Progenitor cell of endocrine pancreas (in vitro differentiated cells): ENCODE measurements at places on chromosomes 2 and 18. TPM values are rescaled to one million over a fixed set of nuclear protein-coding genes. Genes with fewer than 3 reads are reported as not detected.

Gene IL1R2
- total RNA-seq = not detected in 2 replicates

DNA sequence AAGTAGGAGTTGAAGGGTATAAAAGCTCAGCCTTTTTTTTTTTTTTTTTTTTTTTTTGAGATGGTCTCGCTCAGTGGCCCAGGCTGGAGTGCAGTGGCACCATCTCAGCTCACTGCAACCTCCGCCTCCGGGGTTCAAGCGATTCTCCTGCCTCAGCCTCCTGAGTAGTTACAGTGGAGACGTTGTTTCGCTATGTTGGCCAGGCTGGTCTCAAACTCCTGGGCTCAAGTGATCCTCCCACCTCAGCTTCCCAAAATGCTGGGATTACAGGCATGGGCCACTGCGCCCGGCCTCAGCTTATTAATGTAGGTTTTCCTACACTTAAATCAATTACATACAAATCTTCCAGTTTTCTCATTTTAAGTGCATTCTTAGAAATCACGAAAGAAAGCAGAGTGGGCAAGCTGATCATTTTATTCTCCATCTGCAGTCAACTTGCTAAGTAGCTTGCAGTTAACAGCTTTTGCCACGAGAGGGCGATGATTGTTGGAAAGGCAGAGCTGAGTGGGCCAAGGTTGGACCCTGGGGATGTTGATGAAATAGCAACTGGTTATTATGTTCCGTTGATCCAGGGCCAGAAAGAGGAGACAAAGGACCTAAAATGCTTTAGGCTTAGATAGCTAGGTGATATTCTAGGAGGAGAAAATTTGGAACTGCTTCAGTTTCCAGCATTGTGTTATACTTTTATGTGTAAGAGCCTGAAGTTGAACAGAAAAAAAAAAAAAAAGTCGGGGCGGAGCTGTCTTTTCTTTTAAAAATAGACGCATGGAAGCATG is 234.4 kb upstream of the EPAS1 start:
- peak; percentile 72 for DNase-seq

Gene LPIN2
- total RNA-seq = 22.8 and 25.9 TPM in 2 replicates

DNA sequence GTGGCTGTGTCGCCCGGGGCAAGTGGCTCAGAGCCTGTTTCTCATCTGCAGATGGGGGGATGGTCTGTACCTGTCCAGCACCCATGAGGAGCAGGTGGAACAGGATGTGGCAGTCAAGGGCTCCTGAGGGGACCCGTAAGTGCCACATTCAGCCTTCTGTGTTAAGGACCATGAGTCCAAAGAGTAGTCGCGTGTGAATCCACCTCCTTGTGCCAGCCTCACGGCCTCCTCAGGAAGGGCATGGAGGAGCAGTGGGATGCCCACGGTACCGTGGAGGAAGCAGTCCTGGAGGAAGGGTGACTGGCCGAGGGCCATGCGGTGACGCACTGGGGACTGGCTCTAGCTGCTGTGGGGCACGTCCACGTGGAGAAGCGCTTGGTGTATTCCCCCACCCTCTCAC is 61.1 kb downstream of the ODC1 start:
- DNase-seq = no peak

GRCh38 chr2:238345297-238345968 is 25.1 kb downstream of the TRAF3IP1 start:
- DNase-seq = no peak

DNA sequence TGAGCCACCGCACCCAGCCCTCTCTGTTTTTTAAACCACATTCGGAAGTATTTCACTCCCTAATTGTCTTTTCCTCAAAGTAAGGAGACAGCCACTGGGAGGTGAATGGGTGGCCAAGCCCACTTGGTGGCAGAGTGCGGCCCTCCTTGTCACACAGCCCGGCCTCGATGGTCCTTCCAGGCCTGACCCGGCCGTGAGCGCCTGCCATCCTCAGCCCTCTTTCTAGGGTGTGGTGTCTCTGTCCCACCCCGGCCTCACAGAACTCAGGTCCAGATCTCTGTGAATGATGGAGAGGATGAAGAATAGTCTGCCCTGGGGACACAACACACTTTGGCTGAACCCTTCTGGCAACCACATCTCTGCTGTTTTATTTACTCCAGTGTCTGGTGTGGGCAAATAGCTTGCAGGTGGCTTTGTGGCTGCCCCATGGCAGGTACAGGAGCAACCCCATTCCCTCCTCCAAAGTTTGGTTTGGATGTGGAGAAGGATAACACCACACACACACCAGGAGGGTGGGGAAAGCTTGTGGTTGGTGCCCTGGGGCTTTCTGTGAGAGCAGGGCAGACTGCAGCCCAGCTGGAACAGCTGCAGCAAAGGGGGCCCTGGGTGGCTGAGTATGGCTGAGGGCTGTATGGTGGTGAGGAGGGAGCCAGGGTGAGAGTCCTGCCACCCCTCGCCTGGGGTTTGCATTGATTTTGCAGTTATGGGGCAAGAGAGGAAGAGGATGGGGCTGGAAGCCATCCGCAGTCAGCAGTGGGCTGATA is 88.6 kb downstream of the FAM168B start:
- no peak for DNase-seq

GRCh38 chr2:181231151-181231550 is 226.0 kb upstream of the ITGA4 start:
- no peak for DNase-seq

GRCh38 chr2:237068005-237068576 is 17.6 kb upstream of the COPS8 start:
- DNase-seq = no peak

GRCh38 chr2:2656115-2657011 is 325.3 kb upstream of the MYT1L start:
- no peak for DNase-seq

GRCh38 chr2:95329401-95329800 is 32.3 kb downstream of the KCNIP3 start:
- no peak for DNase-seq

- DNase-seq = no peak
These were observed 55.6 kb downstream of the RPL37A start for GRCh38 chr2:216554286-216554685.

DNA sequence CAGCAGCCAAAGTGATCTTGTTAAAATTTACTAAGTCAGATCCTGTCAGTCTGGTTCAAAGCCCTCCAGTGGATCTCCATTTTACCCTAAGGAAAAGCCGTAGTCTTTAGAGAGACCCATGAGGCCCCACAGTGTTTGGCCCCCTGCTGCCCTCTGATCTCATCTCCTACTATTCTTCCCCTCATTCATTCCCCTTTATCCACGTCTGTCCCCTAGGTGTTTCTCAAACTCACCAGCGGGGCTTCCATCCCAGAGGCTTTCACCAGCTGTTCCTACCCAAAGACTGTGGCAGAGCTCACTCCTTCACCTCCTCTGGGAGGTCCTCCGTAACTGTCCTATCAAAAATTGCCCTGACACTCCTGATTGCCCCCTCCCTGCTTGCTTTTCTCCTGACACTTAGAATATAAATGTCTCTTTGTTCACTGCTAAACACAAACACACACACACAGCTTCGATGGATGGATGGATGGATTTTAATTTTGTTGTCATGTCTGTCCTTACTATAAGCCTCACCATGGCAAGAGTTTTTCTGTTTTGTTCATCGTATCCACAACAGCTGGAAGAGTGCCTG is 26.1 kb downstream of the LIMS1 start:
- DNase-seq = no peak

DNA sequence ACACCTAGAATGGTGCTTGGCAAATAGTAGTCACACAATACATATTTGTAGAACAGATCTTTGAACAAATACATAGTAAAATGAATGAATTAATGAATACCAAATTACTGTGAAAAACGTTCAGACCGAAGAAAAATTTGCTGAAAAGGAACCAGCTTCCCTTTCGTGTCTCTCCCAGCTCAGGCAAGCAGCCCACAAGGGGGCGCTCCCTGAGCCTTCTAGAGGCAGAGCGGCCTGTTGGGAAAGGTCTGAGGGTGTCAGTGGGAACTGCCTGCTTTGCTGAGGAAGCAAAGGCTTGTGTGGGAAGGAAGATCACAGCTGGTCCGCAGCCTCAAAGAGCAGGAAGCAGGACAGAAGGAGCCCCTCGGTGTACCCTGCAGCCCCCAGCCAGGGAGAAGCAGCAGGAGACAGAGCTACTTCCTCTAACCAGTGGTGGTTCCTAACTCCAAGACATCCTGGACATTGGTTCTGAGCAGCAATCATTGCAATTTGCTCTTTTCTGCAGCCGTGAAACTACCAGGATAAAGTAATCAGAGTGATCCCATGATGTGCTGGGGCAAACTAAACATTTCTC is 231.1 kb downstream of the ANKRD30B start:
- DNase-seq = no peak

DNA sequence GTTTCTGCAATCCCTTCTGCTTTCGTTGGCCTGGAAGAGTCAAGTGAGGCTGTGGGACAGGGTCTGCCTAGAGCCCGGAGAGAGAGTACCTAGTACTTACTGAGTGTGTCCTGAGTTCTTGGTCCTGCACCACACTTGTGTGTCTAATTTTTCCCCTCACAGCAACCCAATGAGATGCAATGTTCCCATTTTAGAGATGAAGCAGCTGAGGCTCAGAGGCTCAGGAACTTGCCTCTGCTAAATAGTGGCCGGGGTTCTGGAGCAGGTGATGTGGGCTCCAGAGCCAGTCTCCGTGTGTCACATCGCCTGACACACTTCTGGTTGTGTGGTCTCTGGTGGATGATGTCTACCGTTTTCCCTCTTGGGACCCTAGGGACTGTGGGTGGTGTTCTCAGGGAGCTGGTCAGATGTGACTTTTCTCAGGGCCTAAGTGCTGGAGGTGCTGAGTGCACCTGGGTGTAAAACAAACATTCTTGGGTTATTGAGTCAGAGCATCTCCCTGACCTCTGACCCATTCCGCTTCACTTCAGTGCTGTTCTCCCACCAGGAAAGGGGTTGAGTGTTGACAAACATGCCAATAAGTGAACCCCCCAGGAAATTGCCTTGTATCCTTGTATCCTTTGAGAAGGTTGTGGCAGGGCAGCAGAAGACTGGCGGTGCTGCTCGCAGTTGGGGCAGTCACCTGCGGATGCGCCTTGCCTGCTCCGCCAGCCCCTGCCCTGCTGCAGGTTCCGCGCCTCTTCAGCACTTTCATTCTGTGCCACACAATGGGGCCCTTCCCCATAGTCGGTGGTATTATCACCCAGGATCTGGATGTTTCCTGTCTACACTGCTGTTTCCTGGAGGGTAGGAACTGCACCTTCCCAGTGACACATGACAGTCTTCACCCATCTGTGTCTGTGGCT is 32.1 kb downstream of the HK2 start:
- no peak for DNase-seq

DNA sequence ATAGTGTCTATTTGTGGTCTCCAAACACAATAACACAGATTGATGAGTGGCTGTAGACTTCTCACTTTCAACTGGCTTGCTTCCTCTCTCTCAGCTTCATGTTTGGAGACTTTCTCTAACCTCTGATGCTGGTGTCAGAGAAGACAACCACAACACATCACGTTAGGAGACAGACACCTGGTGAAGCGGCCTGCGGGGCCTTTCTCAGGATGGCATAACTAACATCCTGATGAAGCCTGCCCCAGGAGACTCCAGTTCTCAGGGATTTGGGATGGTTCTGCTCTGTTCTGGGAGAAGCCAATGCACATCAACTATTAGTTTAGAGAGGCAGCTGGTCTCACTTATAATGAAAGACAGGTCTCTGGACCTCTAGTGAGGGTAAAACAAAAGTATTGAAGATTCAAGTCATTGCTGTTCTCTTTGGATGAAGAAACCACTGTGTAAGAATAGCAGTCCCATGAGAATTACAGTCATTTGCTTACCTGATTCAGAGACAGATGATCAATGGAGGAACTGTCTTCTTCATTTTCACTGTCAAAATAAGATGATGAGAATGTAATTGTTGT is 2.0 kb downstream of the IL1A start:
- DNase-seq = no peak

- DNase-seq = no peak
These were observed 69.5 kb downstream of the RPIA start for GRCh38 chr2:88760819-88761598.

DNA sequence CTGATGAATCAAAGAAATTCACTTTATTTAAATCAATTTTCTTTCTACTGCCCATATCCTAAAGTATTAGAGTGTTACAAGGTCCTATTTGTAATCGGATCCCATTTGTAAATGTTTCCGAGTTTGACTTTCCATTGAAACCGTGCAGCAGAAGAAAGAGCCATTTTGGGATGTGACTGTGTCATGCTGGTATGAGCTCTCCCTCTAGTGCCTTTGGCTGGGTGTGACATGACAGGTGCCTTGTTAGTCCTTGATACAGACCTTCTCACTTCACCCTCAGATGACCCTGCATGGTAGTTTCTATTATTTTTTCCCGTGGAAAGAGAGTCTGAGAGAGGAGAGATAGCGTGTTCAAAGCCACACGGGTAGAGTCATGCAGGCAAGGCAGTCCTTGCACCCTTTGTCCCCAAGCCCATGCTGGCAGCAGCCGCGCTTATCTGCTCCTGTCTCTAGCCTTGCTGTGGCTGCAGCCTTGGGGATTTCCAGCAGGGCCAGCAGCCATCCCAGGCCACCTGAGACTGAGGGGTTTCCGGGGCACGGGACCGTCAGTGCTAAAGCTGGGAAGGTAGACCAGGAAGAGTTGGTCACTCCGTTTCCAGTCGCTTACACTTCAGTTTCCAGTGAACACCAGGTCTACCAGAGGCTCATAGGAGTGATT is 21.4 kb downstream of the CHMP1B start:
- no peak for DNase-seq

Gene ASXL3
- 18.0 and 23.0 TPM in 2 replicates for total RNA-seq

Gene FZD7
- total RNA-seq = 74.2 and 74.4 TPM in 2 replicates

- DNase-seq = no peak
These were observed 15.2 kb upstream of the BOLA3 start for GRCh38 chr2:74162951-74163350.

DNA sequence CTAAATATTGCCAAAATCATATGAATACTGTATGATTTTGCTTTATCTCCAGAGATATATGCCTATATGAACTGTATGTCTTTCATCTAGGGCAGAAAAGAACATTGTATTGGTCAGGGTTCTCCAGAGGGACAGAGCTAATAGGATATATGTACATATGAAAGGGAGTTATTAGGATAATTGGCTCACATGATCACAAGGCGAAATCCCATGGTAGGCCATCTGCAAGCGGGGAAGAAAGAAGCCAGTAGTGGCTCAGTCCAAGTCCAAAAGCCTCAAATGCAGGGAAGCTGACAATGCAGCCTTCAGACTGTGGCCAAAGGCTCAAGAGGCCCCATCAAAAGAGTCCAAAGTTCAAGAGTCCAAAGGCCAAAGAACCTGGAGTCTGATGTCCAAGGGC is 209.9 kb downstream of the RNF144A start:
- no peak for DNase-seq
